Type B pancreatic cell (in vitro differentiated cells): ENCODE measurements at places on chromosomes 13 and 19. TPM values are rescaled to one million over a fixed set of nuclear protein-coding genes. Genes with fewer than 3 reads are reported as not detected.

The IGFL3 gene
- not detected in 2 replicates for total RNA-seq

The RAB3D gene
- 45.3 and 77.5 TPM in 2 replicates for total RNA-seq

- no peak for DNase-seq
Measured at GRCh38 chr13:24664726-24665409, 15.3 kb upstream of the ATP12A start.

GRCh38 chr13:59250336-59251189, 913.2 kb downstream of the DIAPH3 start:
- DNase-seq = no peak

GRCh38 chr19:35911173-35911572, 3.1 kb upstream of the TYROBP start:
- no peak for DNase-seq
